NCI-H1436 treated with DMSO at 0.1 percent for 48 hours (cell line): ENCODE measurements at places on chromosomes 5 and 9.

DNA sequence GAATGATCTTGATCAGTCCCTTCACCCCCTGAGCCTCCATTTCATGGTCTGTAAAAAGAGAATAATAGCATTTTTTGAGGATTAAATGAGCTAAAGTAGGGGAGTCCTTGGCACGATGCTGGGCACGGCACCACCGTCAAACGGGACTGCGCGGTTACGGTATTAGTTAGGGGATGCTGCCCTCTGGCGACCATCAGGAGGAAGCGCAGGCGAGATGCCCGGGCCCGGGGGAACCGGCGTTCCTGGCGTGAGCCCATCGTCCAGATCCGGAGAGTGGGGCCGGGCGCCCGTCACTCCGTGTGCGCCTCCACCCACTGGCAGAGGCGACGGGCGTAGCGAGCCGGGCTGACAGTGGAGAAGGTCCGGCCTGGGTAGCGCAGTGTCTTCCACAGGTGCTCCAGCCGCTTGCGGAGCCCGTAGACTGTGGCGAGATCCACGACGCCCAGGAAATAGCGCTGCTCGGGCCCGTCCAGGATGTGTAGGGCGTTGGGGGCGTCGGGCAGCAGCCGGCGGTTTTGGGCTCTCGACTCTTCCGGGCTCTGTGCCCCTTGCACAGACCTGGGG, 4.8 kb upstream of the ST6GALNAC4 start:
- no peak for DNase-seq

DNA sequence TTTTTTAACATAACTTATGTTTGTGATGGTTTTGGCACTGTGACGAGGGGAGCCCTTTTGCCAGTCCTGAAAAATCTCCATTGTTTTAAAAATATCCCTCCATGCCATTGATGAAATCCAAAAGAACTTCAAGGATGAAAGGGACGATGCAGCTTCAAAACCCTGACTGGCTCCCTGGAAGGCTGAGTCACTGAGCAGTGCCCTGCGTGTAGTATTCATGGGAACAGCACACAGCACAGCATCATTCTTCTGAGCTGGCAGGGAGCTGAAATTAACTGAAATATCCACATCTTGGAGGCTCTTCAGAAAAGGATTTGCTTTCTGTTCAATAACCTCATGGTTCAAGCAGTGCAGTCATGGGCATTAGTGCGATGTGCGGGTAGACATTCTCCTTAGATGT, 29.7 kb downstream of the PDE4D start:
- no peak for DNase-seq

- no peak for DNase-seq
Measured at GRCh38 chr5:56552612-56553268, 262.6 kb upstream of the MAP3K1 start.

GRCh38 chr5:117379521-117379920, 804.9 kb upstream of the SEMA6A start:
- DNase-seq = no peak

DNA sequence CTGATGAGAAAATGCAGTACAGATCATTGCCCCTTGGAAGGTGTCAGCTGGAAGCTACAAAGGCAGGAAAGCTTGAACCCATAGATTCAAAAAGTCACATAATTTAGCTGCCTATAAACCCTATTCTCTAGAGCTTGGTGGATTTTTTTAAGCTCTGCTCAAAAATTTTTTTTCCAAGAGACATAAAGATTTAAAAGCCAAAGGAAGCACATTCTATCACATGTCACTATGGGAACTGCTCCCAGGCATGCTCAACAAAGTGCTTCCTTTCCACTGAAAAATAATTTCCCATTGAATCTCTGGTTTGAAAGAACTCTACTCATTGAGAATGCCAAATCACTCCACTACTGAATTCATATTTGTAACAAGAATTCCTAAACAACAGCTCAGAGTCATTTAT, 419.8 kb downstream of the CETN3 start:
- DNase-seq = no peak

GRCh38 chr5:111099058-111099778, 7.1 kb downstream of the WDR36 start:
- DNase-seq = no peak

GRCh38 chr9:136031741-136032730, 63.1 kb downstream of the NACC2 start:
- DNase-seq = no peak
